ENCODE measurements at places on chromosomes 6 and 20.

GRCh38 chr6:11851387-11851786 lies 72.8 kb upstream of the ADTRP start:
- no peak for DNase-seq

GRCh38 chr6:43058531-43058930 lies 703 bp downstream of the MRPL2 start:
- DNase-seq: no peak

- DNase-seq: no peak
Observed at GRCh38 chr6:26474439-26474881, 16.7 kb downstream of the BTN2A1 start.

DNA sequence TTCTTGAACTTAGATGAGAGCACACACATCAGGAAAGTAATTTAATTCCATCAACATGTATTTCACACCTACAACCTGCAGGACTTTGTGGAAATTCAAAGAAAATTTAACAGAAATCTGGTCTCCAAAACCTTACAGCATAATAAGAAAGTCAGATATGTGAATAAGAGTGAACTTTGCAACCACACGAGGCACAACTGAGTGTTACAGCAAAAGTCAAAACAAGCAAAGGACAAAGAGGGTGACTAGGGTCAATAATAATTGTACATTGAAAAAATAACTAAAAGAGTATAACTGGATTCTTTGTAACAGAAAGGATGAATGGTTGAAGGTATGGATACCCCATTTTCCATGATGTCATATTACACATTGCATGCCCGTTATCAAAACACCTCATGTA lies 113.8 kb downstream of the MTFR2 start:
- no peak for DNase-seq

DNA sequence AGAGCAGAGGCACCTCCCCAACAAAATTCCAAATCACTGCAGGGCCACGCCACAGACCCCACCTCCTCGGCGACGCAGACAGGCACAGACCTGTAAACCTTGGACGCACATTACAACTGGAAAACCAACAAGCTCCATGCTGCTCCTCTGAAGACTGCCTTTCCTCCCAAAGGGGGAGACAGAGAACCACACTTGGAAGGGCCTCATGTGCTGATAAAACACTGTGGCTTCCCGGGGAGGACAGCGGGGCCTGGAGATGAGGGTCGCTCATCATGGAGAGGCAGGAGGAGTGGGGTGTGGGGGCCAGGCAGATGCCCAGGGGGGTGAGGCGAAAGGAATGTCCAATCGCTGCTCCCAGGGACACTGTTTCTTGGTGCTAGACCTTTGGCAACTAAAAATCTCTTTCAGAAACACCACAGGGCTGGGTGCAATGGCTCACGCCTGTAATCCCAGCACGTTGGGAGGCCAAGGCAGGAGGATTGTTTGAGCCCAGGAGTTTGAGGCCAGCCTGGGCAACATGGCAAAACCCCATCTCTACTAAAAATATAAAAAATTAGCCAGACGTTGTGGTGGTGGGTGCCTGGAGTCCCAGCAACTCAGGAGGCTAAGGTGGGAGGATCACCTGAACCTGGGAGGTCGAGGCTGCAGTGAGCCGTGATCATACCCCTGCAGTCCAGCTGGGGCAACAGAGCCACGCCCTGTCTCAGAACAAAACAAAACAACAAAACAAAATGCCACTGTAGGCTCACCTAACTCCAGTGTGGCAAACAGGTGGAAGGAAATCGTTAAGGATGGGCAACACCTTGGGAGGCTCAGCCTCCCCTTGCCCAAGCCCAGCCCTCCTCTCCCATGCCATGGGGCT lies 53.8 kb downstream of the ABHD12 start:
- DNase-seq: peak; percentile 16

- peak; percentile 15 for DNase-seq
Observed at GRCh38 chr6:112235956-112236355, 18.4 kb downstream of the LAMA4 start.

GRCh38 chr20:52405417-52405816 lies 213.8 kb upstream of the ZFP64 start:
- no peak for DNase-seq

DNA sequence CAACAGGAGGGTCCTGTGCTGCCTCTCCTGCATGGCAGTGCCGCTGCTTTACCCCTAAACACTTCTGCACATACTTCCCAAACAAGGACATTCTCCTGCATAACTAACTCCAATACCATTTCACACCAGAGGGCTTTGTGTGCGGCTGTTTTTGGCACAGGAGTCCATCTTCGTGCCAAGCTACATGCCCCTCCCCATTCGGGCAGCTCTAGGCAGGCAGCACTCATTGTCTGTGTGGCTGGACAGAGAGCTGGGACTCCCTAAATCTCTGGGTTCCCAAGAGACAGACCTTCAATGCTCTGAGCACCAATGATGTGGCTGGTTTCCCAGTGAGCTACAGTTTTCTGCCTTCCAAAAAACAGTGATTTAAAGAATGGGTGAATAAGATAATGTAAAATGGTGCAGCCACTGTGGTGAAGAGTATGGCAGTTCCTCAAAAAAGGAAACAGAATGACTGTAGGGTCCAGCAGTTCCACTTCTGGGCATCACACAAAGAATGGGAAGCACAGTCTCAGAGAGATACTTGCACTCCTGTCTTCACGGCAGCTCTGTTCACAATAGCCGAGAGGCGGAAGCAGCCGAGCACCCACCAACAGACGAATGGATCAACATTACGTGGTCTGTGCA lies 80.3 kb upstream of the DUSP22 start:
- DNase-seq: no peak

DNA sequence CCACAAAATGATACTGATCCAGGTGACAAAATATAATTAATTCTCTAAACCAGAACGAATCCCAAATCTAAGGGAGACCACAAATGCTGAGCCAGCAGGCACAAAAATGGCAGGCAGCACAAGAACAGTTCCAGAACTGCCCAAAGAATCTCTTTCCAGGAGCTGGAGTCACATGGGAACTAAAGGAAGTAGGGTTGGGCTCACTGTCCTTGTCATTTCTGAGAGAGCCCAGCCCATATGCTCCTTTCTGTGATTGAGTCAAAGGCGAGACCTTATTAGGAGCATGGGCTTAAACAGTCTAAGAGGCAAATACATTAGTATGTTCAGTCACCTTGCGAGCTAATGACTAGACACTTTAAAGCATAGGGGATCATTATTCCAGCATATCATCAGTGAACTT lies 327.6 kb upstream of the ARID1B start:
- no peak for DNase-seq

GRCh38 chr6:23180504-23181293 lies 611.3 kb downstream of the HDGFL1 start:
- DNase-seq: peak; percentile 35

DNA sequence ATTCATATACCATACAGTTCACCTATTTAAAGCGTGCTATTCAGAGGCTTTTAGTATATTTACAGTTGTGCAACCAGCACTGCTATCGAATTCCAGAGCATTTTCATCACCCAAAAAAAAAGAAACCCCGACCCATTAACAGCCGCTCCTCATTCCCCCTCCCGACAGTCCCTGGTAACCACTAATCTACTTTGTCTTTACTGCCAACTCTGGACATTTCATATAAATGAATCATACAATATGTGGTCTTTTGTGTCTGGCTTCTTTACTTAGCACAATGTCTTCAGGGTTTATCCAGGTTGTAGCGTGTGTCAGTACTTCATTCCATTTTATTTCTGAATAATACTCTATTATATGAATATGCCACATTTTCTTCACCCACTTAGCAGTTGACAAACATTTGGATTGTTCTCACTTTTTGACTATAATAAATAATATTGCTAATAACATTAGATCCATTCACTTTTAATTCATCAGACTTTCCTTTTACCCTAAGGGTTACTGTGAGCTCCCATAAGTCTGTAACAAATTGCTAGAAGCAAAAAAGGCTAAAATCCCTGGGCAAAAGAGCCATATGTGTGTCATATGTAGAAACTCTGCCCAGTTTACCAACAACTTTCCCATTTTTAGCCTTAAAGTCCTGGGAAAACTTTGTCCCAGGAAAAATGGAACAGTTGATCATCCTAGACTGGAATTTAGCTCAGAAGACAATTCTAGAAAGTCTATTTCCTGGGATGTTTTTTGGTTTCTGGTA lies 23.2 kb upstream of the ROS1 start:
- DNase-seq: peak; percentile 97

DNA sequence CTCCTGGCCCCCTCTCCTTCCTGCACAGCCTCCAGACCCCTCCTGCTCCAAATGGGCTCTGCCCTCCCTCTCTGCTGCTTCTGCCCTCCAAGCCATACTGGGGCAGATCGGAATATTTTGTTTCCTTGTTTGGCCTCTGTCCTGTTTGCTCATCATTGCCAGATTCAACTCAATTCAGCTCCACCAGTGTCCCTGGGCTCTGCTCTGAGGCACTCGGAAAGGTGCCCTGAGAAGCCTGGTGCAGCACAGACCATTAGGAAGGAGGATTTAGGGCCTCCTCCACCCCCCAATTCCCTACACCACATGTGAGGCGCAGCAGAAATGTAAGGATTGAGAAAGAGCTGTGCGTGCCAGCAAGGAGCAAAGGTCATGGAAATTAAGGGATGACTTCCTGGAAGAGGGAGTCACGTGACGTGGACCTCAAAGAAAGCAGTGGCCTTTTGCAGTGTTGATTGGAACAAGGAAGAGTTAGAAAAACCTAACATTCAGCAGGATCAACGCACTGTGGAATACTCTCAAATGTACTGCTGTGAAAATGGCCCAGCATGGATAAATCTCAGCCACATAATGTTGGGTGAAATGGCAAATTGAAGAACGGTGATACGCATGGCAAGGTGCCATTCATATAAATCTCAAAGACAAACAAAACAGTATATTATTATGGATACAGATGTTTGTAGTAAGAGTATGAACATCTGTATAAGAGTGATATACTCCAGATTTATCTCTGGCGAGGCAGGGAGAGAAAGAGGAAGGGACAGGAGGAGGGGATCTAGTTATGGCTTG lies 229.5 kb upstream of the RNF24 start:
- DNase-seq: no peak

GRCh38 chr20:12928358-12928754 lies 80.4 kb upstream of the SPTLC3 start:
- DNase-seq: no peak

DNA sequence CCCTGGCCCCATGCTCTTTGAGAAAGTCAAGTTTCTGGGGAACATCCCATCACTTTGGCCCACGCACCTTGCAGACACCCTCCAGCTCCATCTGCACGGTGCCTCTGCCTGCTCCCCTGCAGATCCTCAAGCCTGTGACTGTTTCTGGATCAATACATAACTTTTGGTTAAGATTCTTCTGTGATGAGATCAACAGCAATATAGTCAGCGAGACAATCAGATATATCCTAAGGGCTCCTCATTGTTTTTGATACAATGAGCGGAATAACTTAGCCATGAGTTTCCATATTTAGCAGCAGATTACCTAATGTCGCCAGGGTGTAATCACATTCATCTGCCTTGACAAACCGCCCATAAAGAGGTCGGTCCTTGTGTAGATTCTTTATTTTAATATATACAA lies 109.3 kb upstream of the MTHFD1L start:
- peak; percentile 12 for DNase-seq
